ENCODE measurements at places on chromosomes 12 and 14.

GRCh38 chr12:110379631-110380030 lies 23.9 kb downstream of the ANAPC7 start:
- no peak for DNase-seq

DNA sequence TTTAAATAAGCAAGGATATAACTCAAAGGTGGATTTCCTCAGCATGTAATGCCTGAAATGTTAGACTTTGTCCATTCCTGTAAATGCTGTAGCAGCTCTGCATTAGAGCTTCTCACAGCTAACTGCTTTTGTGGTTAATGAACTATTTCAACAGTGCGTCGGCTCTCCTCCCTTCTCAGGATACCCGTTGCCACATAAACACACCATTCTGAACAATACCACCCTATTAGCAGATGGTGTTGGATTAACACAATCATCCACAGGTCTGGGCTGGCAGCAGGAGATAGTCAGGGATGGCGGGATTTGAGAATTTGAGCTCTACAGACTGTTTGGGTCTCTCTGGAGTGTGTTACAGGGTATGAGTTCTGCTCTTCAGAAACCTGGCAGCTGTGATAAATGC lies 33.5 kb upstream of the C12orf42 start:
- DNase-seq = peak; percentile 40

- no peak for DNase-seq
These were observed 65.0 kb downstream of the TESC start for GRCh38 chr12:117034249-117034648.

DNA sequence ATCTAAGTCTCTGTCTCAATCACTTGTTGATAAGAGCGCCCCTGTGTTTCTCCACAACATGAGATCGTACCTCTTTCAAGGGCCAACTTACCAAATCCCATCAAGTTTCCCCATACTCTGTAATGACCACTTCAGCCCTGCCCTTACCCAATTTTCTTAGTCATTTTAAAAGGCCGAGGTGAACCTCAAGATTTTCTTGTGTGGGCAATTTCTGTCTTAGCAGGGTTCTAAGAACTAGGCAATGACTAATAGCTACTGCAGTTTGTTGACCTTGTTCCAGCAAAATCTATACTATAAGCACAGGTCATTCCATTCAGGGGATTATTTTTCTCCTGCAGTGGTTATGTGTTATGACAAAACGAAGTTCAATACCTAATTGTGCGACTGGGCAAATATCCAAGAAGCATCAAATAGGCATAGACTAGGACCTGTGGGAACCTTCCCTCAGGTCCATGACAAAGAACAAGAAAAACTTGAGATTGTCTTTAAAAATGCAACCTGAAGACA lies 359.8 kb downstream of the PCNX1 start:
- no peak for DNase-seq
